Nephron progenitor cell (in vitro differentiated cells): ENCODE measurements at places on chromosomes 12 and 14.

DNA sequence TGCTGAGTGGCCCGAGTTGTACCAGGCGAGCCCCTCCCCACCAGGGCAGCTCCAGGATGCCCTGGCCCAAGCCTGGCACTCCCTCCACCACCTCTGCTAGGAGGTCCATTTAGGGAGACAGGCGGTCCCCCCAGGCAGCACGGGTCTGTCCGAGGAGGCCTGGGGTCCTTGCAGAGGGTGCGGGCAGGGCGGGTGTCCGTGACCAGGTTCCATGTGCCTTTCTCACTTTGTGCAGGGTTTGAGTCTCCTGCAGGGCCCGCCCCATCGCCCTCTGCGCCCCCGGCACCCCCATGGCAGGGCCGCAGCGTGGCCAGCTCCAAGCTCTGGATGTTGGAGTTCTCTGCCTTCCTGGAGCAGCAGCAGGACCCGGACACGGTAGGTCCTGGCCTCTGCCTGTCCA, 56.8 kb upstream of the TSPAN9 start:
- DNase-seq: no peak

DNA sequence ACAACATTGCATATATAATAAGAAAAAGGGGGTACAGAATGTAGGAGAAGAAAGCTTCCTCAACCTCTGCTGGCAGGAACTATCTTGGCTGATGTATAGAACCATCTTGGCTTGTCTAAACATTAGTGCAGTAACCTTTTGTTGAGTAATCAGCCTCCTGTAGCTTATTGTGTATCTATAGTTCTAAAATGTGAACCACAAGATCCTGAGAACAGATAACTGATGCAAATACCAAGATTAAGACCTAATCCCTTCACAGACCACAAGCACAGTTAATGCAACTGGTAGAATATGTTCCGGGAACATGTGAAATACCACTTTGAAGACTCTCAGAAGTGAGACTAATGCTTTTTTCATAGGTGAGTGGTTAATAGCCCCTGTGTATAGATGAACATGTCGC, 50.7 kb upstream of the KCNC2 start:
- DNase-seq: no peak

- DNase-seq: no peak
Measured at GRCh38 chr14:86739761-86740160, 1209.8 kb downstream of the FLRT2 start.

DNA sequence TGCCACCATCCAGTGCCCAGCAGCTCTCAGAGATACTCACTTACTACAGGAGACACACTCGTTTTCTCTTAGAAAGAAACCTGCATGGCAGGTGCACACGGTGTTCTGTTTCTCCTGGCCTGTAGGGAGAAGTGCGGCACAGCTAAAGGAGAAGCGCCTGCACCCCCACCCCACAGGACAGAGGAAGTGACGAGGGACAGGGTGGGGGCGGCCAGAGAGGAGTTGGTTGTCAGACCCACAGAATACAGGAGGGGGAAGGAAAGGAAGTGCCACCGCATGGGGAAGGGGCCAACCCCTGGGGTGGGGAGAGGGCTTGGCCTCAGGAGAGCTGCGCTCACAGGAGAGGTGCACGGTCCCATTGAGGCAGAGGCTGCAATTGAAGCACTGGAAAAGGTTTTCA, 8.8 kb downstream of the TNFRSF1A start:
- no peak for DNase-seq

GRCh38 chr14:52124791-52125684, 56.2 kb upstream of the NID2 start:
- no peak for DNase-seq

DNA sequence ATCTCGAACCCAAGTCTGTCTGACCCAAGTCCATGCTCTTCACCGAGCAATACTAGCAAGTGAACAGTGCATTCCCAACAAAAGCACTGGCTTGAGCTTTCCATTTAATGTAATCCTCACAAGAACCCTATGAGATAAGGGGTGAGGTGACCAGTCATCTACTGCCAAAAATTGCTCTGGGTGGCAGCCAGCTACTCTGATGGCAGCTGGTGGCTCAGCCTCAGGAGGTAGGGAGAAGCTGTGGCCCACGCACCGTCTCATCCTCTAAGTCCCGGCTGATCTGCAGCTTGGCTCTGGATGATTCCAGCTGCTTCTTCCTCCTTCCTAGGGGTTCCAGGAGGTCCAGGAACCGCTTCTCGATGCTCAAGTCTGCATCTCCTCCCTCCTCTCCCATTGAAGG, 75.2 kb downstream of the PLEKHG3 start:
- DNase-seq: no peak

GRCh38 chr12:26143291-26143690, 18.5 kb upstream of the BHLHE41 start:
- no peak for DNase-seq

DNA sequence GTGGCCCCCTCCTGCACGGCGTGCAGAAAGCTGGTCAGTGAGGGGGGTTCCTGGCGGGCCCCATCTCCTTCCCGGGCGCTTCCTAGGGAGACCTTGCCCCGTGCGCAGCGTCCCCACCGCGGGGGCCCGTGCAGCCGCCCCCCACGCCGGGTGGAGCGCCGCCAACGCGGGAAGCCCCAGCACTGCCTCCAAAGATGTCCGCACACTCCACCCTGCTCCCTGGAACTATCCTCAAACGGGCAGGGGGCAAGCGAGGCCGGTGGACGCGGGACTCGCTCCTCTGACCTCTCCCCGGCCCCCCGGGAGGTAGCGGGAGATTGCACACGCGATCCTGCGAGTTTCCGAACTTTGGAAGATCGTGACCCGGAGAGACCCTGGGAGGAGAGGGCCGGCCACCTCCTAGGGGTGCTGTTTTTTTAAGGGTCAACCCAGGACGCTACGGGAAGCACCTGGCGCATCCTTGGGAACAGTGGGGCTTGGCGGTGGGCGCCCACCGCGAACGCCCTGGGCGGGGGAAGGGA, 1.5 kb upstream of the FZD10 start:
- DNase-seq: peak; percentile 52

GRCh38 chr12:2306735-2307134, 253.9 kb downstream of the CACNA1C start:
- DNase-seq: no peak

GRCh38 chr14:66395300-66395699, 90.9 kb upstream of the CCDC196 start:
- no peak for DNase-seq

DNA sequence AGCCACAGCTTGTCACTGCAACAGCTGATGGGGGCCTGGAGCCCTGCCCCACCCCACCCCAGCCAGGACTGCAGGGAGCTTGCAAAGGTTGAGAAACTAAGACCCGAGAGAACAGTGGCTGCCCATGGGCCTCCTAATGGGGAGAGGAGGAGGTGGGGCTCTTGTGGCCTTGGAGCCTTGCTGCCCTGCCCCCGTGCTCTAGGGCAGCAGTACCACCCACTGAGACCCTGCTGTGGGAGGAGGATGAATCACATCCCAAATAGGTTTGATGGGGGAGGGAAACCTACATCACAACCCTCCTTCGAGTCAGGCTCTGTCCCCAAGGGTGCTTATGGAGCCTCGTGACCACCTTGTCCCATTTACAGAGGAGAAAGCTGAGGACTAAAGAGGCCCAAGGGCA, 15.9 kb downstream of the HHIPL1 start:
- no peak for DNase-seq

GRCh38 chr14:94364037-94364436, 24.4 kb downstream of the SERPINA1 start:
- DNase-seq: no peak

DNA sequence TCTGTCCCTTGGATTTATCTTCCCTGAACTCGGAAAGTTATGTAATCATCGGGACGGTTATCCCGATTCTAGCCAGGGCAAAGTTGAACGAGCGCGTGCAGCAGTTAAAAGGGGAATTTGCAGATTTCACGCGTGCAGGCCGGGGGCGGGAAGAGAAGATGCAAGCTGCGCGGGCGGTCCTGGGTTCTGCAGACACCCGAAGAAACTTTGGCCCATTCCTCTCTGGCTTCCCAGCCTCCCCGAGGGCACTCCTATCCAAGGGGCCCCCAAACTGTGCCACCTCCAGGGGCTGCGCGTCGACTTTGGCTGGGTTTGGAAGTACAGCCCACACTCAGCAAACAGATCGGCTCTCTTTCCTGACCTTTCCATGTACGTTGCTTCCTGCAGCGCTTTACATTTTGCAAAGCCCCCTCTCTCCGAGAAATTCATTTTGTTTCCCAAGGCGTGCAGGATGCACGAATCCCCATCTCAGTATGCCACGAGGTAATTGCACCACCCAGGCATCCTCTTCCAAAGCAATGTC, 941 bp upstream of the PPP1CC start:
- DNase-seq: peak; percentile 32

- DNase-seq: no peak
Measured at GRCh38 chr14:72165229-72165698, 233.0 kb downstream of the RGS6 start.

GRCh38 chr12:78865516-78865915, 942 bp downstream of the SYT1 start:
- DNase-seq: no peak

GRCh38 chr14:87434680-87435079, 558.3 kb downstream of the GALC start:
- DNase-seq: no peak

- DNase-seq: no peak
Measured at GRCh38 chr14:91284791-91285548, 40.5 kb upstream of the GPR68 start.

GRCh38 chr12:123748661-123749060, 13.4 kb upstream of the DNAH10 start:
- DNase-seq: no peak

GRCh38 chr12:117365049-117365616, 3.7 kb upstream of the NOS1 start:
- DNase-seq: no peak
